ENCODE measurements at places on chromosomes 7 and 10.

DNA sequence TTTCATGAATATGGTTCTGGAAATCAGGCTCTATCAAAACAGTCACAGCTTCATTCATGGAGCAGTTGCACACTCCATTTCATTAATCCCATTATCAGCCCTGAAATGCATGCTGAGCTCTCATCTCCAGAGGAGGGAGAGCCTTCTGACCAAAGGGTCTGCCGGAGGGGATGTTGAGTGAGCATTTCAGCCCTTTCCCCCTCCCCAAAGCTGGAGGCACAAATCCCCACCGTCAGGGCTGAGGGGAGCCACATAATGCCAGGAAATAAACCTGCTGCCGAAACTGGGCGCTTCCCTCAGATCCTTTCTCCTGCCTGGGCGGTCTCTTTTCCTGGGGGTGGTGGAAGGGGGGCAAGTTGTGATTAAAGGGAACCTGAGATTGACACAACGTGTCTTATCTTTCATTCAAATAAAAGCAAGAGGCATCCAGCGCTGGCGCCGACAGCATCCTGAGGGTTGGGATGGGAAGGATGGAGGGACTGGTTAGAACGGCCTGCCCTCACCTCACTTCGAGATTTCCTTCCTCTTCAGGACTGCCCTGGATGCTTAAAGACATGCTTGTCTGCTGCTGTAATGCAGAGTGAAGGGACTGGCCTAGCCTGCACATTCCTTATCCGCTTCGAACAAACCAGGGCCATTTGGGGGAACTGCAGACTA is 71.6 kb downstream of the TLL2 start:
- no peak for DNase-seq

DNA sequence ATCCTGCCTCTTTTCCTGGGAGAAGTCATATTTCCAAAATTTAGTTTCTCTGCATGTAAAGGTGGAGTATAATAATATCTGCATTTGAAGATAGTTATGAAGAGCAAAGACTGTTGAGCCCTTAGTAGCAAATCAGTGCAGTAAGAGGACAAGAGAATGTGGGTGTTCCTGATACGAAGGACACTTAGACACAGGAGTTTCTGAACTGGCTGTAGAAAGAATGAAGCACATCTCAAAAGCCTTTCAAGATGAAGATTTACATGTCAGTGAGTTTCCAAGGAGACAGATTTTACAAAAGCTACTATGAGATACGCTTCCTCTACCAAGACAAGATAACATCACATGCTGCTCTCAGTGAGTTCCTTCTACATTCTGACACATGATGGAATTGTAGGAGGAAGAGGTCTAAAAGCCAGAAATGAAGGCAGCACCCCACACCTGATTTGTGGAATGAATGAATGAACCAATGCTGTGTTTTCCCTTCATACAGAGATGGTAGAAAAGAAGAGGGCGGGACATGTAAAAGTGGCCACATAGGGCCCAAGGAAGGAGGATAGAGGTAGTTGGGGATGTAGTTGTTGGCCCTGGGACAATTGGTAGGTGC is 173.6 kb upstream of the PDE1C start:
- DNase-seq = no peak

GRCh38 chr7:114590298-114590697 is 175.7 kb downstream of the FOXP2 start:
- DNase-seq = no peak

DNA sequence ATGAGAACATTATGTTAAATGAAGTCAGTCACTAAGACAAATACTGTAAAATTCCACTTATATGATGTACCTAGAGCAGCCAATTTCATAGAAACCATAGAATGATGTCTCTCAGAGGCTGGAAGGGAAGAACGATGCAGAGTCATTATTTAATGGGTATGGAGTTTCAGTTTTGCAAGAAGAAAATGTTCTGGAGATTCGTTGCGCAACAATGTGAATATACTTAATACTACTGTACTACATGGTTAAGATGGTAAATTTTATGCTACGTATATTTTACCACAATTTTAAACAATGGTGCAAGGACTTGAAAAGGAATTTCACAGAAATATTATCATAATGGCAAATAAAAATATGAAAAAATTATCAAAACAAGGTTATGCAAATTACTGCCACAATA is 972.6 kb downstream of the KCNMA1 start:
- no peak for DNase-seq

DNA sequence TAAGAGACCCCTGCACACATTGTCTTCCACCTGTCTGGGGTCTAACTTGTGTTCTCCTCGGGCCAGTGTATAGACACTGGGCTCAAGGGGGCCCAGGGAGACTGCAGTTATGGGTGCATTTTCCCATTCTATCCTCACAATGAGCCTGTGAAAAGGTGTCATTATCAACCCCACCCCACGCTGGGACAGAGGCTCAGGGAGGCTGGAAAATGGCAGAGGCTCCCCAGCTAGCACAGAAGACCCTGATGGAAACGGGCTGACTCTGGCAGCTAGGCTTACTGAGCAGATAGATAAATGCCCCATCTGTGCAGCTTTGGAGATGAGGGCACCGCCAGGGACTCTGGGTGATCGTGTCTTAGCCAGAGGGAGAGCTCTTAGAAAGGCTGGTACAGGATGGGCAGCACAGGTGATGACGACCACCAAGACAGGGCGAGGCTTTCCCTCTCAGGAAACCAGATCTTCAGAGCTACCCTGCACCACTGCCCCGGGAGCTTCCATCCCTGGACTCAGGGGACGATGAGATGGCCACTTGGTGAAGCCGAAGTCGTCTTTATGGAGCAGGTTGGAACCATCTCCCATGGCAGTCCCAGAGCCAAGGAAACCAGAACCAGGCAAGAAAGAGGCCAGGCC is 58.2 kb upstream of the CHST15 start:
- no peak for DNase-seq
